Mucosa of gallbladder (tissue), 1 donor: ENCODE measurements at places on chromosomes 13 and 19. TPM values are rescaled to one million over a fixed set of nuclear protein-coding genes. Genes with fewer than 3 reads are reported as not detected.

DNA sequence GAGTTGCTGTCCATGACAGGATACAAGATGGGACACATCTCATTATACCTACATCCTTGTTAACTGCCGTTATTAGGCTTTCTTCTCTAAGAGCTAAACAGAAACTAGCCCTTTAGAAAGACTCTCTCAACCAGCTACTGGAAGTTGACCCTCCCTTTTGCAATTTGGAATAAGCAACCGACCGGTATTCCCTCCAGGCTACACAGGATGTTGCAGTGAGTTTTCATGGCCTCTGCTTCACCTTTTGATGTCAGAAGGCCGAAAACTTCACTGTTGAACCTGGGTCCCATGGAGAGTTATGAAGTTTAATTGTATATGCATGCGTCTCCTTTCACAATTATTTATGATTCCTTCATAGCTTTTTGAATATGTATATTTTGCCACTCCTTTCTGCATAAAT lies 1042.5 kb upstream of the SPRY2 start:
- no peak for DNase-seq

ALKBH7 gene
- 91.5 TPM for total RNA-seq

- DNase-seq: no peak
Observed at GRCh38 chr13:37457612-37458011, 141.0 kb downstream of the POSTN start.

GRCh38 chr13:40615619-40616018 lies 50.8 kb downstream of the FOXO1 start:
- no peak for DNase-seq

CGB1 gene
- not detected for total RNA-seq

FPR1 gene
- 9.3 TPM for total RNA-seq
